ENCODE measurements at places on chromosomes 11 and 22.

DNA sequence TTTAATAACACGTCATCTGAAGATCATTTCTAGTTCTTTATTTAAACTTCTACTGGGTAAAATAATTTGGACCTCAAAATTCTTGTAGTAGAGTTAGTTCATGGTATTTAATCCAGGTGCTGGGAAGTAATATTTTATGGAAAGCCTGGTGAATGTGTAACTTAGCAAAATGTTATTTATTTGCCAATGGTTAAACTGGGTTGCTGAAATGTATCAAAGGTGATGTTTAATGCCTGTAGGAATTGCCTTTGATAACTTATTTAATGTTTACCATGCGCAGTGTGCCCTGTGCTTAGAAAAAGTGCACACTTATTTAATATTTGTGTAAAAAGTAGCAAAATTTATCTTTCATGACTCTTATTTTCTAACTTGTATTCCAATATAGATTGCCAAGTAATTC is 11.2 kb downstream of the OR5M11 start:
- DNase-seq = no peak

DNA sequence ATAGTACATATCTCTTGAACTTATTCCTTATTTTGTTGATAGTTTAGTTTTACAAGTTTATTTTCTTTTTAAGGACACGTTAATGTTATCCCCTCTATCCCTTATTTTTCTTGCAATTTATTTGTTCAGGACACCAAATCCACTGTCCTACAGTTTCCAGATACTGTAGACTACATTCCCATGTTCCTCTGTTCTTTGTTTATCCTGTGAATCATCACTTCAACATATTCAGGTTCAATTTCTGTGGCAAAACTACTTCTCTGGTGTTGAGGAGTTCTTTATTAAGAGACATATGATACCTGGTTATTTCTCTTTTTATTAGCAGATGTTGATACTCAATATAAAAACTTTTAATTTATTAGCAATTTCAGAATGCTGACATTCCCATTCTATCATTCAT is 72.8 kb upstream of the CLNS1A start:
- no peak for DNase-seq

DNA sequence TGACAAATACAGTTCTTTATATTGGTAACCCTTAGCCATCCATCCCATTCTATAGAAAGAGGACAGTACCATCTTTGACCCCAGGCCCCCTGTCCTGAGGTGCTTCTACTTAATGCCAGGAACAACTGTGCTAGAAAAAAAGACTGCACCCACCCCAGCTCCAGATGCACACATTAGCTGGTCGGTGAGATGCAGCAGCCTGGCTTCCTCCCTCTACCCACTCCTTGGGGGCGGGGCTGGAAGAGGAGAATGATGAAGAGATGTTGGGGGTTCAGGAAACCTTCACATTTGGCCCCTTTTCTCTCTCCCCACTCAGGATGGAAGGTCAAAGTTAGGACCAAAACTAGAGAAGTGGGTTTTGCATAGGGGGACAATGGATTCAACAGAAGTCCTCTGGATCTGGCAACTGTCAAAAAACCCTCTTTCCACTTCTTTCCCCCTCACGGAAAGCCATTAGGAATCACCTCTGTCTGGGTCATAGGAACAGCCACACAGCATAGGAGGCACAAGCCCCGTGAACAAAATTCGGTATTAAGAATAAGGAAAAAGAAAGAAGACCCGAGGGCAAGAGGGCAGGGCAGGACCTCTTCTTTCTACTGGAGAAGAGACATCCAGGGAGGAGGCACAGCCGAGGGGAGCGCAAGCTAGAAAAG is 755 bp downstream of the NRIP3 start:
- DNase-seq = peak; percentile 15

GRCh38 chr11:123718469-123718868 is 23.0 kb downstream of the ZNF202 start:
- DNase-seq = no peak

DNA sequence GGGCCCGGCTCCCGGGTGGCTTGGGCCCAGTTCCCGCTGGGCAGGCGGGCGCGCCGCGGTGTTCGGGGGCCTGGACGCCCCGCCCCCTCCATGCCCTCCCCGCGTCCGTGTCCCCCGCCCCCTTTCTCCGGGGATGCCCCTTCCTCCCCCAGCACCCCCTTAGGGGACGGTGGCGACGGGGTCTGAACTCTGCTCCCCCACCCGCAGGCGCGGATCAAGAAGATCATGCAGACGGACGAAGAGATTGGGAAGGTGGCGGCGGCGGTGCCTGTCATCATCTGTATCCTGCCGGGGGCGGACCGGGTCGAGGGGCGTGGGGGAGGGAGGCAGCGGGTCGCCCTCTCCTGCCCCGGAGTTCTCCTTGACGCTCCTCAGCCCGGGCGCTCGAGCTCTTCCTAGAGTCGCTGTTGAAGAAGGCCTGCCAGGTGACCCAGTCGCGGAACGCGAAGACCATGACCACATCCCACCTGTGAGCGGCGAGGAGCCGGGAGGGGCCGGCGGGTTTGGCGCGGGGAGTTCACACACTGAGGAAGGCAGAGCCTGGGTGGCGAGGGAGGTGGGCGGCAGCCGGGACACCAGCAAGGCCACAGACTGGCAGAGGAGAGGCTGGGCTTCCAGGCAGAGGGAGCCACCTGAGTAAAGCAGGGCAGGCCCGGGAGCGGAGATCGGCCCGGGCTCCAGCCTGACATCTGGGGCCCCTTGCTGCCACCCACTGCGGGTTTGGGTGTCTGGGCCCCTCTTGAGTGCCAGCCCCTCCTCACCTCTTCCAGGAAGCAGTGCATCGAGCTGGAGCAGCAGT is 546 bp downstream of the DRAP1 start:
- DNase-seq = peak; percentile 18

DNA sequence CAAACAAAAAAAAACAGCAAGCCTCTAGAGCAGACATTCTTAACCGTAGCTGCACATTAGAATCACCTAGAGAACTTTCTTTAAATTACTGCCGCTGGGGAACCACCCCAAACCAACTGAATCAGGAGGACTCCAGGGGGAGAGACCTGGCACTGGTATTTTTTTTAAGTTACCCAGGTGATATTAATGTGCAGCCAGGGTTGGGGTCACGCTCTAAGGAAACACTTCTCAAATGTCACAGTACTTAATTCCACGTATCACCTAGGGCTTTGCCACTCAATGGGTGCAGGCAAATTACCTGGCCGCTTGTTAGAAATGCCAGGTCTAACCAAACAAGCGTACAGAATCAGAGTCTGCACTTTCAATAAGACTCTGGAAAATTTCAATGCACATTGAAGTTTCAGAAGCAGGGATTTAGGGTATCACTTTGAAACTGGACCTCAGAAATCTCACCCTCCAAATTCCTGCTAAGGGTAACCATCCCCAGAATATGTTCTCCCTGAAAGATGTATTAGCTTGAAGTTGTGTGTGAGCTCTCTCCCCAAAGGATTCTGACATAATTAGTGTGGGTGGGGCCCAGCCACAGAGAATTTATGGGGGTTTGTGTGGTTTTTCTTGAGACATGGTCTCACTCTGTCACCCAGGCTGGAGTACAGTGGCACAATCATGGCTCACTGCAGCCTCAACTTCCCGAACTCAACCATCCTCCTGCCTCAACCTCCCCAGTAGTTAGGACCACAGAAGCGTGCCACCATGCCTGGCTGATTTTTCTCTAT is 12.7 kb upstream of the ISX start:
- DNase-seq = no peak

DNA sequence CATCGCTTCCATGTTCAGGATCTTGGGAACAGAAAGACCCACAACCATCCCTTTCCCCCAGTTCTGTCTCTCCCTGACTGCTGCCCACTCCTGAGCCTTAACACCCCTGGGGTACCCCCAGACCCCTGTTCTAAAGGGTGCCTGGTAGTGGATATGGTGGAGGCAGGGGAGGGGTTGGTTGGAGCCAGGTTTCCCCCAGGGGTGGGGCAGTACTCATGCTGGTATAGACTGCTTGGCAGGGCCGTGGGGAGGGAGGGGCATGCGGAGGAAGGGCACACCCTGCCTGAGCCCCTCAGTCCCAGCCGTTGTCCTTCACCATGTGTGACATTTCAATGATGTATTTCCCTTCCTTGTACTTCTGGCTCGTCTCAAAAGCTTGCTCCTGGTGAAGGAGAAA is 4.0 kb downstream of the YPEL4 start:
- no peak for DNase-seq

GRCh38 chr11:87265979-87266378 is 228.2 kb downstream of the TMEM135 start:
- DNase-seq = no peak

DNA sequence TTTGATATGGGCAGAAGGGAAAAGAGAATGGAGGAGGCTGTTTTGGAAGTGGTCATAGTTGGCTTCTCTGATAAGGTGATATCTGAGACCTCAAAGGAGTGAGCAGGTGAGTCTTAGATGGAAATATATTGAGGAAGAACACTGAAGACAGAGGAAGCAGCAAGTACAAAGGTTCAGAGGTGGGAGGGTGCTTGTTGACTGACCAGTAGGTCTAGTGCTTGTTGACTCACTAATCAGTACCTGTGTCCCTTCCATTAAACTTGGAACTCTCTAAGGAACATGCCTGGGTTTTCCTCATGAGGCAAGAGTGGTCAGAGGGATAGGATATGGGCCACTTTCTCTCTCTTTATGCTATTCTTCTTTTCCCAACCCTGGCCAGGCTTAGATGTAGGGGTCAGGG is 25.6 kb upstream of the GLYATL1 start:
- DNase-seq = no peak

- DNase-seq = no peak
These were observed 392.3 kb upstream of the ARHGAP42 start for GRCh38 chr11:100294748-100295147.

DNA sequence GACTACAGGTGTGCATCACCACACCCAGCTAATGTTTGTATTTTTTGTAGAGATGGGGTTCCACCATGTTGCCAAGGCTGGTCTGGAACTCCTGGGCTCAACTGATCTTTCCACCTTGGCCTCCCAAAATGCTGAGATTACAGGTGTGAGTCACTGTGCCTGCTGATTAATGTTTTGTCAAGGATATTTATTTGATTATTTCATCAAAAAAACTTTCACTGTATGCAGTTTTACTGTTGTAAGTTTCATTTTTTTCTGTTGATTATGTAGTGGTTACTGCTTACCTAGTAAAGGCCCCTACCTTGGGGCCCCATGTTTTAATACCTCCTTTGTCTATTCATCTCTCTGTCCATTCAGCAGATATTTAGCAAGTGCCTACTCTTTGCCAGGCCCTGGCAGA is 16.7 kb upstream of the FAM168A start:
- DNase-seq = no peak

DNA sequence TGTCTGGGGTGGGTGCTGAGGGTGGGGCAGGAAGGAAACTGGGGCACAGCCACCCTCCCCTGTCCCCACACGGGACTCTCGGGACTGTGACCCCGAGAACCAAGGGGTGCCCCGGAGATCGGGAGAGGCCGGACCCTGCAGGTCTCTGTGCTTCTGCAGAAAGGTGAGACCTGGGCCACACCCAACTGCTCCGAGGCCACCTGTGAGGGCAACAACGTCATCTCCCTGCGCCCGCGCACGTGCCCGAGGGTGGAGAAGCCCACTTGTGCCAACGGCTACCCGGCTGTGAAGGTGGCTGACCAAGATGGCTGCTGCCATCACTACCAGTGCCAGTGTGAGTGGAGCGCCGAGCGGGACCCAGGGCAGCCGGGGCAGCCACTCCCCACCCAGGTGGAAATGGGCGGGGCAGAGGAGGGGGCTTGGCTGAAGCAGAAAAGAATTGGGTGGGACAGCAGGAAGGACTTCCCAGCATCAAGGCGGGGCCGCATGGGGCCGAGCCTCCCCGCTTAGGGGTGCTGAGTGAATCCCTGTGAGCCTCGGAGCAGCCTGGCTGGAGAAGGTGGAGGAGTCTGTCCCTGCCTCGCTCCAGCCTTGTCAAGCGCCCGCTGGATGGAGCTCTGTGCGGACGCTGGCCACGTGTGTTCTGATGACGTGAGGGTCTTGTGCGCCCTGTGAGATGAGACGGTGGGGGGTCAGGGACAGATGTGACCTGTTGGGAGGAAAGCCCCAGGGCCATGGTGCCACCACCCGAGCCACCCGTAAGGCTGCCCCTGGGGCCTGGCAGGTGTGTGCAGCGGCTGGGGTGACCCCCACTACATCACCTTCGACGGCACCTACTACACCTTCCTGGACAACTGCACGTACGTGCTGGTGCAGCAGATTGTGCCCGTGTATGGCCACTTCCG is 29.3 kb upstream of the MUC5B start:
- no peak for DNase-seq

DNA sequence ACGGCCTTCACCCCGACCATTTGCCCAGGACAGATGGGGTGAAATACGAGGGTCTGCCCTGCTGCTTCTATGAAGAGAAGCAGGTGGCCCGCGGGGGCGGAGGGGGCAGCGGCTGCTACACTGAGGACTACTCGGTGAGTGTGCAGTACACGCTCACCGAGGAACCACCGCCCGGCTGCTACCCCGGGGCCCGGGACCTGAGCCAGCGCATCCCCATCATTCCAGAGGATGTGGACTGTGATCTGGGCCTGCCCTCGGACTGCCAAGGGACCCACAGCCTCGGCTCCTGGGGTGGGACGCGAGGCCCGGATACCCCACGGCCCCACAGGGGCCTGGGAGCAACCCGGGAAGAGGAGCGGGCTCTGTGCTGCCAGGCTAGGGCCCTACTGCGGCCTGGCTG is 11.2 kb downstream of the C22orf31 start:
- DNase-seq = no peak

DNA sequence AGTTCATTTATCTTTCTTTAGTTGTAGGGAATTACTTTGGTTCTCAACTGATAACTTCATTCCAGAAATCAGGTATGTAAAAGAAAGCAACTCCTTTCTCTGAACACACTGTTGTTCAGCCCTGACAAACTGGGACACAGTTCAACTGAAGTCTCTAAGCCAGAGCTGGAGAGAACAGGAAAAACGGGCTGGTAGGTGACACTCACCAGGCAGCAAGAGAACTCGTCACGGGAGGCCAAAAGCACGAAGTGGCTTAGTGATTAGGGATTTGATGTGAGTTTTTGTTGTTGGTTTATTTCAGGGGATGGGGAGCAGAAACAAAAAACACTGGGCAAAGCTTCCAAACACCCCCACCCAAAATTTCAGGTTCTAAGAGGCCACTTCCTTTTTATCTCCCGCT is 54.1 kb downstream of the MYH9 start:
- DNase-seq = no peak

DNA sequence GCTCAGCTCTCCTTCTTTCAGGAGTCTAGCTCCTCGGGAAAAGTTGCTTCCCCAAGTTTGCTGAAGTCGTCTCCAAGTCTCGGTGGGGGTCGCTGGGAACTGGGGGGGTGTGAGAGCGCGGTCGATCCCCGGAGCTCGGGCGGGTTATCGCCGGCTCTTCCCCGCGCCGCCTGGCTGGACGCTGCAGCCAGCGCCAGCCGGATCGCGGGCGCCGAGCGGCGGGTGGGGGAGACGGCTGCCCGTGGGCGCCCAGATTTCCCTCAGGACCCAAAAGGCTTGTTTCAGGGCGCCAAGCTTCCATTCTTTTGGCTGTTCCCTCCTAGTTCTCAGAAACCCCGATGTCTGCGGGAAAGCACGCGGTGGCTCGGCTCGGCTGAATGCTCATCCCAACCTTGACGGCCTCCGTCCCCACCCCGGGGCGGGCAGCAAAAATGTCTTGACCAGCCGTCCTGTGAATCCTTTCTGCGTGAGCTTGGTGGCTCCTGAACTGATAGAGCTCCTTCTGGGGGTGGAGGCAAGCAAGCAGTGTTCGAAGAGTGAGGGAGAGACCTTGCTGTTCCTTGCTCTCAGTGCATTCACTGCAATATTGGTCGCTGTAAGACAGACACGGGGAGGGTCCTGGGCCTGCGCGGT is 1.7 kb downstream of the ZBTB16 start:
- DNase-seq = peak; percentile 32

- no peak for DNase-seq
These were observed 2.8 kb downstream of the IGF2 start for GRCh38 chr11:2136209-2136951.

- DNase-seq = no peak
These were observed 217.7 kb downstream of the LUZP2 start for GRCh38 chr11:24714601-24715000.

GRCh38 chr11:62656796-62657429 is 3.8 kb upstream of the INTS5 start:
- DNase-seq = no peak

Measured in DMS79 treated with DMSO at 0.1 percent for 48 hours (cell line).